OCI-LY7 (cell line): ENCODE measurements at places on chromosomes 5 and 9. TPM values are rescaled to one million over a fixed set of nuclear protein-coding genes. Genes with fewer than 3 reads are reported as not detected.

GRCh38 chr5:1411099-1411498, 34.1 kb downstream of the SLC6A3 start:
- no peak for DNase-seq

GRCh38 chr5:39189292-39189955, 29.9 kb downstream of the FYB1 start:
- DNase-seq, result no peak

DNA sequence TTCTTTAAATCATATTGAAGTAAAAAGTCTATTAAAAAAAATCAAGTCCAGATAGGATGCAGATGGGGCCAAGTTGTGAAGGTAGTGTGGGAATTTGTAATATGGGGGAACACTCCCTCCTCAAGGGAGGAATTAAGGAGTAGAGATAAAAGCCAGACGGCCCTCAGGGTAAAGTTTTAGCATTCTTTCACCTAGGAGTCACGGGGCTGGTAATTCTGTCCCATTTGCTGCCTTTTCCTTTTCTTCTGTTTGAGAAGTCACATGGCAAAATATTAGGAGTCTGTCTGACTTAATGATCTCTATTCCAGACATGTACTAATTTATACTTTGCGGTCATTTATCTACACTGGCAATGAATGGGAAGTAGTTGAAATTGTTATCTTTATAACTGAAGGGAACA, 61.9 kb downstream of the SNX24 start:
- DNase-seq, result no peak

GRCh38 chr9:20373263-20373662, 249.0 kb downstream of the MLLT3 start:
- peak; percentile 75 for DNase-seq

GRCh38 chr5:179308563-179309382, 36.5 kb downstream of the ADAMTS2 start:
- no peak for DNase-seq

- no peak for DNase-seq
Observed at GRCh38 chr5:10866913-10867312, 105.9 kb upstream of the DAP start.

GRCh38 chr9:112917047-112917986, 26.6 kb upstream of the SLC46A2 start:
- DNase-seq, result no peak

DNA sequence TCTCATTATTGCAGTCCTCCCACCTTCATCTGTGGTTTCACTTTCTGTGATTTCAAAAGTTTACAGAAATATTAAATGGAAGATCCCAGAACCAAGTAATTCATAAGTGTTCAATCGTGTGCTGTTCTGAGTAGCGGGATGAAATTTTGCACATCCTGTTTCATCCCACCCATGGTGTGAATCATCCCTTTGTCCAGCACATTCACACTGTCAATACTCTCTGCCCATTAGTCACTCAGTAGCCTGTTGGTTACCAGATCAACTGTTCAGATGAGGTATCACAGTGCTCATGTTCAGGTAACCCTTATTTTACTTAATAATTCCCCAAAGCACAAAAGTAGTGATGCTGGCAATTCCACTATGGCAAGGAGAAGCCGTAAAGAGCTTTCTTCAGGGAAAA, 26.8 kb downstream of the FAM81B start:
- no peak for DNase-seq

The TXNDC8 gene
- not detected in 2 replicates for total RNA-seq
